ENCODE measurements at places on chromosomes 16 and 17.

DNA sequence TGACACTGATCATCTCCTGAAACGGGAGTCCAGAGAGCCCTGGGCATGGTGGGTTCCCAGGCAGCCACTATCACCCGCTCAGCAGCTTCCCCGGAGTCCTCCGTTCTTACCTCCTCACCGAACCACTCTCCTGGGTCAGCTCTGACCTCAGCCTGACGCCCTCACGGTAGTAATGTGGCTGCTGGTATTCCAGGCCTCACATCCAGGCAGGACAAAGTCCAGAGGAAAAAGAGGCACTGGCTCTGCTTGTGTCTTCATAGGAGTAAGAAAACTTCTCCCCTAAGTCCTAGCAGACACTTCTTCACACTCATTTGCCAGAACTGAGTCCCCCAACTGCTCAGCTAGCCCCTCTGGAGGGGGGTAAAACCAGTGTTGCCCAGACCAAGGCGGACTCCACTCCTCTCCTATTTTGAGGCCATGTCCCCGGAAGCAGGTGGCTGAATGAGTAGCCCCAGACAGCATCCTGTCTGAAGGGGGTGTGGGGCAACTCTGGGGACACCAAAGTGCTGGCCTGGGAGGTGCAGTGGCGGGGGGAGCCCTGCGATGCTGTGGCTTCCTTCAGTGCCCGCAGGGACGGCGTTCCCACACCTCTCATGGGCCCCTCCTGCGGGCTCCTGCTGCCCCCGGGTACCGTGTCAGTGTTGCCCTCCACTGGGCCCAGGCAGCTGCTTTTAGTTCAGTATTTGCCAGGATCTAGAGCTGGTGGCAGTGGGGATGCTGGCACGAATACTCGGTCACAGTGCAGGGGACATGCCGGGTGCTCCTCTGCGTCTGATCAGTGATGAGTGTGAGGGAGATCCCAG is 5.4 kb downstream of the FSCN2 start:
- DNase-seq = no peak

- DNase-seq = no peak
These were observed 3.4 kb downstream of the ANKRD40CL start for GRCh38 chr17:50763716-50764475.

DNA sequence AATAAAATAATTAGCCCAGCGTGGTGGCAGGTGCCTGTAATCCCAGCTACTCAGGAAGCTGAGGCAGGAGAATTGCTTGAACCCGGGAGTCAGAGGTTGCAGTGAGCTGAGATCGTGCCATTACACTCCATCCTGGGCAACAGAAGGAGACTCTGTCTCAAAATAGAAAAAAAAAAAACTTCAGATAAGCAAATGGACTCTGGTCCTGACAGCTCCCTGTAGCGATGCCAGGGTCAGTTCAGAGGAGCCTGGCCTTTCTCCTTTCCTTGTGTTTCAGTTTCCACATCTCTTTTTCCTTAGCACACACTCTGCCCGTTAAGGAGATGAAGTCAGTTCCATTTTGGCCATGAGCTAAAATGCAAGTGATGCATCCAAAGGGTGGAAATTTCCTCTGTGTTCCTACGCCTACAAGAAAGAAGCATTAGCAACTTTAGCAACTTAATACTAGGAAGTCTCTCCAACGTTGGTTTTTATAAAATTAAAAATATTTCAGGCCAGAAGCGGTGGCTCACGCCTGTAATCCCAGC is 11.6 kb upstream of the GRB2 start:
- no peak for DNase-seq

DNA sequence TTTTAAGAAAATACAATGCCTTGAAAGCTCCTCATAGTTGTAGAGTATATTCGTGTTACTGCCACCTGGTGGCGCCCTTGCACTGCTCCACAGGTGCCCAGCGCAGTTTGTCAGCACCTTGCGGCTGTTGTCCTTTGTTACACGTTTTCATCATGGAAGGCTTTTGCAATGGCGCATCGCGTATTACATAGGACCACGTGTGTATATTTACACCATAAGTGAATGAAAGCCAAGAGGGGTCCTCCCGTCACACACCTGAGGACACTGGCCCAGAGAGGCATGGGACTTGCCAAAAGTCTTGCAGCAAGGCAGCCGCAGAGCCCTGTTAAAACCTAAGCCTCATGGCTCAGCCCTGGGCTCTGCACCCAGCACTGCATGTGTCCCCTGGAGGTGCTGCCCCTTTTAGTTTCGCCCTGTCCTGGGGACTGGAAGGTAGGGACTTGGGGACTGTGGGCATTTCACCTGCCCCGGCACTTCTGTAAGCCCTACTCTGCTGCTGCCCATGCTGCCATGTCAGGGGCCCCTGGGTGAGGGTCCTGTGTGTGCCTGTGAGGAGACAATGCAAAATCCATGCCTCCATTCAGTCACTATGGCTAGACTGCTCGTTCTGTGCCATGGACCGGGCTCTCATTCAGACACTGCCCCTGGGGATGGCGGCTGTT is 24.3 kb downstream of the POLR3E start:
- peak; percentile 74 for DNase-seq

- no peak for DNase-seq
These were observed 4.2 kb downstream of the FOXC2 start for GRCh38 chr16:86570558-86571529.

GRCh38 chr17:17119533-17119932 is 77.3 kb downstream of the MPRIP start:
- no peak for DNase-seq

- no peak for DNase-seq
These were observed 12.3 kb upstream of the SLC38A8 start for GRCh38 chr16:84054916-84055315.

DNA sequence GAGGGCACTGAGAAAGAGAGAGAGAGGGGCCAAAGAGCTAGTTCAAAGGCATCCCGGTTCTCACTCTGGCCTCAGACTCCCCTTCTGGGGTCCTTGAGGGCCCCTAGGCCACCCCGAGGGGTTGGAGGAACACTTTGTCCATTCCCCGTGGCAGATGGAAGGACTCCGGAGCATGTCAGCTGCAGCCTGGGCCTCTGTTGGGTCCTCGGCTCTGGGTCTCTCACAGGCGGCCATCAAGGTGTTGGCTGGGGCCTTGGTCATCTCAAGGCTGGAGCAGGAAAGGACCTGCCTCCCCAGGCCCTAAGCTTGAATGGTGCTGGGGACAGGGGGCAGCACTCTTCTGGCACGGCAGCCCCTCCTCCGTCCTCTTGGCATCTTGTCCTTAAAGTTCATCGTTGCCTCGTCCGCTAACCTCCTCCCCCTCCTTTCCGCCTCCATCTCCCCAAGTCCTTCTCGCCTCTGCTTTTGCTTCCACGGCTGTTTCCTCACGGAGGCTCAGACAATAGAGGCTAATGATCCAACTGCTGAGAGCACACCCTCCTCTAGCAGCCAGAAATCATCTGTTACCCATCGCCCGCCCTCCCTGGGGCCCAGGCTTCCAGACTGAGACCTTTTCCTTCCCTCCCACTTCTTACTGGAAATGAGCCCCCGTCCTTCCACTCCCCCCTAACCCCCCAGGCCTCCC is 23.3 kb downstream of the CCR7 start:
- DNase-seq = no peak

DNA sequence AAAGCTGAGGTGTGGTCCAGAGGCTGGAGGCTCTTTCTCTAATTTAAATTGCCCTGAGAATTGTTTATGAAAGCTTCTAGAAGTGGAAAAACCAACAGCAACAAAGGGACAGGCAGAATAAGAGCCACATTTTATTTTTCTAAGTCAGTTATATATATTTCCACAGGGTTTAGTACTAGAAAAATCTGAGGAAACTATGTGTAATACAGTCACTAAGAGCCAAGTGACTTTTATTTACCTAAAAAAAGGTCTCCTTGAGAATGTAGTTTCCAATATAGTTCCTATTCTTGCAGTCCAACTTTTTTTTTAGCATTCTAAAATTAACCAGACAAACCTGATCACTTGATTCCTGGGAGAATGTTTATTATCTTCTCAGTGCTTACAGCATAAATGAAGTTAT is 296.6 kb upstream of the MYOCD start:
- DNase-seq = no peak

DNA sequence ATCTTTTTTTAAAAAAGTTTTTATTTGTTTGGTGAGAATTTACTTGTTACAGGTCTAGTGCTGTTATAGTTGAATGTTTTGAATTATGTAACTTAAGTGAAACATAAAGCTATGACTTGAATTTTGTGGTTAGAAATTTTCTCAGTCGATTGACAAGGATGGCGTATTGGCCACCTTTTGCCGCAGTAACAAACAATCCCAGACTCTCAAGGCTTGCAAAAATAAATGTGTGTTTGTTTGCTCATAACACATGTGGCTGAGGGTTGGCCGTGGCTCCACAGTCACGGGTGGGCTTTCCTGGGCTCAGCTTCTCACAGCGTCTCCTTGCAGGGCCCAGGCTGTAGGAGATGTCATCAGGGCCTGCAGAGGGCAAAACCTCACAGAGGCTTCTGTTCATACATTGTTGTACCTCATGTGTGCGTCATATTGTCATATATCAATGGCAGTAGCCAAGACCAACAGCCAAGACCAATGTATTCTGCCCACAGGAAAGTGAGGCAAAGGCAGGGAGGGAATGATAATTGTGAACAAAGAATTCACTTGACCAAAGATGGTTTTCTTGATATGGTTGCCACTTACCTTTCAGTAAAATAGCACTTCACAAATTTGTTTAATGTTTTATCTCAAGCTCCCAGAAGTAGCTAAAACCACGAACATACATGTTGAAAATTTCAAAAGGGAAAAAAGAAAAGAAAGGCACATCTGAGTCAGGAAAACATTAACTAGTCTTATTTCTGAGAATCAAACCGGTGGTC is 93.5 kb downstream of the WWOX start:
- no peak for DNase-seq

DNA sequence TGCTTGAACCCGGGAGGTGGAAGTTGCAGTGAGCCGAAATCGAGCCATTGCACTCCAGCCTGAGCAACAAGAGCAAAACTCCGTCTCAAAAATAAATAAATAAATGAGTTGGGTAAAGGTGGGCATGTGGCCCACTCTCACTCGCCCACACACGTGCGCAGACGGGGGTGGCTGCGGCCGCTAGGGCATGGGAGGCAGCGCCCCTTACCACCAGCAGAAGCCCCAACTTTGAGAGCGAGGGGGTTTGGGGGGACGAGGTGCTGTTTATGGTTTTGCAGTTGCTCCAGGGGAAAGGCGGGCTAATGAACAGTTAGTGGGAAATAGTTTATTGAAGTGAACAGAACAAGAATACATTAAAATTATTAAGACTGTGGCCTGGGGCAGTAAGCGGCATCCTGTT is 14.9 kb upstream of the RBFOX3 start:
- no peak for DNase-seq

GRCh38 chr17:79777120-79777893 is 641 bp upstream of the CBX2 start:
- DNase-seq = peak; percentile 53

GRCh38 chr17:34257299-34257985 is 2.4 kb downstream of the CCL2 start:
- no peak for DNase-seq

DNA sequence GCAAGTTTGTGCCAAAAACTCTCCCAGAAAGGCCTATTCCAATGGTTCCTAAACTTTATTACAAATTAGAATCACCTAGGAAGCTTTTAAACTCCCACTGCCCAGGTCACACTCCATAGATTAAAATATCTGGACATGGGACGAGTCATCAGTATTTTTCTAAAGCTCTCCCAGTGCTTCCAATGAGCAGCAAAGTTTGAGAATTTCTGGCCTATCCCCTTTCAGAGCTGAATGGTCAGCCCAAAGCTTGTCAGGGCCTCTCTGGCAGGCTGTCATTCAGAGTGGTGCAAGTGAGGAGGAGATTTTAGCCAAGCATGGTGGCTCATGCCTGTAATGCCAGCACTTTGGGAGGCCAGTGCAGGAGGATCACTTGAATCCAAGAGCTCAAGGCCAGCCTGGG is 2.4 kb downstream of the BCL6B start:
- no peak for DNase-seq

DNA sequence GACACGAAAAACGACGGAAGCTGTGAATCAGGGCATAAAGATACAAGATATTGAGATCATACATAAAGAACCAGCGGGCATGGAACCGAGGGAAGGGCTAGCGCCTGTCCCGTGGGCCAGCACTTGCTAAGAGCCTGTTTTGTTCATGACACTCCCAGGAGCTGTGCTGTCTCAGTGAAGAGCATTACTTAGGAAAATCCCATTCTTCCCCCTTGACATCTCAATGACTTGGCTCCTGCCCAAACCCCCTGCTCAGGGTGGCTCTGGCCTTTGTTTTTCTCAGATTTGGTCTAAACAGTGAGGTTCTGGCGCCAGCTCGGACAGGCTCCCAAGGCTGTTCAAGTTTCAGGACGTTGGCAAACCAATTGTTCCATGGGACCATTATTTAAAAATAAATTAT is 79.1 kb upstream of the SEC14L1 start:
- DNase-seq = no peak

DNA sequence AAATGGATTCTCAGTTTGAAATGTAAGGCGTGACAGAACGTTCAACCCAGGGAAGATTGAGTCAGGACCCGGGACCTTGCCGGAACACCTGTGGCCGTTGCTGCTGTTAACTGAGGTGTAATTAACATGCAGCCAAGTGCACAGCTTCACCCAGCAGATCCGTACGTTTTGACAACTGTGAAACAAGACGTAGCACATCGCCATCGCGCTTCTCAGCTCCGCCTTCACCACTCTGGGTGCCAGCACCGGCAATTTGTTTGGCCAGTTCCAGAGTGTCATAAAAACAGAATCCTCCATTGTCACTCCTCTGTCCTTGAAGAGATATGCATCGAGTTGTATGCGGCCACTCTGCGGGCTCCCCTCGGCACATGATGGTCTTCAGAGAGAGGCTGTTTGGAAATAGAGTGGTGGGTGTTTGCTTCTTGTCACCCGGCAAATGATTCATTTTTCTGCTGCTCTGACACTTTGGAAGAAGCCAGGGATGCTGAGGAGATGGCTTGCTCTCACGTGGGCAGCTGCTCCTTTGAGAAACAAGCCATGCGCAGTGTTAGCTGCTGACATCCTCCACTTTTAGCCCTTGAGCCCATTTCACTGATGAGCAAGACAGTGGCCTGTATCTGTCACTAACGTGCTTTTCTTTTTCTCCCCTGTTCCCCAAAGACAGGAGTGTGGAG is 22.6 kb downstream of the NAA60 start:
- no peak for DNase-seq

DNA sequence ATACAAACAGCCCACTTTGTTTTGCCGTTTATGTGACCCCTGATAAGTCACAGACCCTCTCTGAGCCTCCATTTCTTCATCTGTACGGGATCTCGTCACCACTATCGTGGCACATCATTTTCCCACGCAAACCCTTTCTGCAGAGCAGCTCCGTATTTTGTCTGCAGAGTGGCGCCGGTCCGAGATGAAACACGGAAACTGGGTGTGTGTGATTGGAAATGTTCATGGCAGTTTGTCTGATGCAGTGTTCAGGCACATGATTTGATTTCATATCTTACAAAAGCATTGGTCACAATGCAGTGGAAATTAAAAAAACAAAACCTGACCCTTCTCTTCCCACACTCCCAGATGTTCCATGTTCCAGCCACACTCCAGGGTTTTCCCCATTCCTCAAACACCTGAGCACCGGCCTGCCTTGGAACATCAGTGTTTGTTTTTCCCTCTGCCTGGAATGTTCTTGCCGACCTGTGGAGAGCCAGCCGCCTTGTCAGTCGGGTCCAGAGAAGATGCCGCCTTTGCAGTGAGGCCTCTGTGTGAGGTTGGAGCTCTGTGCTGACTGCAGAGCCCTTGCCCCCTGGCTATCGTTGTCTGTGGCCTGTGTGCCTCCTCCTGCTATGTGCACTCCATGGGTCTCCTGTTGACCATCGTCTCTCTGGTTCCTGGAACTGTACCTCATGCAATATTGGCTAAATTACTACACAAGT is 39.2 kb downstream of the NT5M start:
- no peak for DNase-seq

GRCh38 chr17:3727041-3727440 is 3.3 kb downstream of the HASPIN start:
- DNase-seq = peak; percentile 29

All from germinal center (tissue), 1 donor.